ENCODE measurements at places on chromosomes 5 and 9. TPM values are rescaled to one million over a fixed set of nuclear protein-coding genes. Genes with fewer than 3 reads are reported as not detected.
A peak's percentile ranks its signal among the peaks of the same experiment; 100 is the strongest.

Gene SLC4A9
- total RNA-seq, result 0.26 TPM

DNA sequence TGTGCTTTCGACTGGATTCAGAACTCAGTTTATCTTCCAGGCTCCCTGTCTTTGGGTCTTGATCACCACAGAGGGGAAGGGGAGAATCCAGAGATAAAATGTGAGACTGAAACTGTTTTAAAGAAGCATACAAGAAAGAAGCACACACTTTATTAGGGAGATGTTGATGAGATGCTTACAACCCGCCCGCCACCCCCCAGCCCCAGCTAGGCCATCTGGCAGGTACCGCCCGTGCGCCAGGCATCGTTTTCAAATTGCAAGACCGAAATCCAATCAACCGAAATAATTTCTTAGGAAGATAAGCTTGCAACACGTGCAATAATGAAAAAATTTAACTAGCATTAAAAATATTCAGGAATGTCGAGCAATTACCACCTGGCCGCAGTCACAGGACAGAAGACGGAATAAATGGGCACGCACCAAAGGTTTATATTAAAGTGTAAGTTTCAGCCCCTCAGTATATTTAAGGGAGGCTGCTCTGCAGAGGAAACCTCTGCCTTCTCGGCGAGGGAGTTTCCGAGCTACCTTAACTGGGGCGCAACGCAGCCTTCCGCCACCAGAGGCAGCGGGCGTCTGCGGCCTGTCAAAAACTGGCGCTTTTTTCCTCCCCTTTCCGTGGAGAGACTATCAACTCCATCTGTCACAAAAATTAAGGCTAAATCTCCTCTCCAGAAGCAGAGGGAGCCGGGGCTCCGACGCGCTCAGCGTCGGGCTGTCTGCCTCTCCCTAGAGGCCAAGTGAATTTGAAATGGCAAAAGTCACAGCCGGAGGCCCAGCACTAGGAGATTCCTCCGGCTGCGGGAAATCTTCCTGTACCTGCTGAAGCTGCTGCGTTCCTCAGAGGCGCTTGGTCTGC is 996 bp upstream of the GAS1 start:
- H3K4me1 ChIP-seq, result peaks cover 11% of the 10 kb centered on the region
- peaks cover 2% of the 10 kb centered on the region for H3K36me3 ChIP-seq
- no peak overlapping the region for H3K27ac ChIP-seq
- peak; percentile 83 for DNase-seq
- H3K4me3 ChIP-seq, result peak overlapping the region; percentile 75

- no peak overlapping the region for H3K4me3 ChIP-seq
- no peaks in the 10 kb centered on the region for H3K27me3 ChIP-seq
- no peak for DNase-seq
Measured at GRCh38 chr5:10222326-10222725, 27.4 kb downstream of the ATPSCKMT start.

GRCh38 chr5:169356181-169356580 is 55.2 kb upstream of the SLIT3 start:
- no peaks in the 10 kb centered on the region for H3K36me3 ChIP-seq
- DNase-seq, result no peak
- H3K4me3 ChIP-seq, result no peak overlapping the region

All from activated CD4-positive, alpha-beta memory T cell treated with anti-CD3 and anti-CD28 coated beads for 36 hours (primary cell).